Stimulated activated naive CD8-positive, alpha-beta T cell treated with anti-CD3 and anti-CD28 coated beads, Interleukin-15, amount 100 ng/mL, for 72 hours (primary cell): ENCODE measurements at places on chromosomes 12 and 14.

DNA sequence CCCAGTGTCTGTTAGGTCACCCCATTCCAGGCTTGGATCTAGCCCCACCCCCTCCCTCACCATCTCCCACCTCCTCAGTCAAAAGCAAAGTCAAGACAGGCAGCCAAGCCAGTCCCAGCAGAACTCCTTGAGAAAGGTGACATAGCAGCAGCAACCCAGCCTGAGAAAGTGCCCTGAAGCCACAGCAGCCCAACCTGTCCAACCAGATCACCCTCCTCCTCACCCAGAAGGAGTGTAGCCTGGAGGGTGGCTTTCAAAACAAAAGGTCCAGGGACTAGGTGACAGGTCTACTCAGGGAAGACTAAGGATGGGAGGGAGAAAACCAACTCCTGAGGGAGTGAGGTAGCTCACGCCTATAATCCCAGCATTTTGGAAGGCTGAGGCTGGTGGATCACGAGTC, 5.2 kb downstream of the RAB15 start:
- no peak for DNase-seq

DNA sequence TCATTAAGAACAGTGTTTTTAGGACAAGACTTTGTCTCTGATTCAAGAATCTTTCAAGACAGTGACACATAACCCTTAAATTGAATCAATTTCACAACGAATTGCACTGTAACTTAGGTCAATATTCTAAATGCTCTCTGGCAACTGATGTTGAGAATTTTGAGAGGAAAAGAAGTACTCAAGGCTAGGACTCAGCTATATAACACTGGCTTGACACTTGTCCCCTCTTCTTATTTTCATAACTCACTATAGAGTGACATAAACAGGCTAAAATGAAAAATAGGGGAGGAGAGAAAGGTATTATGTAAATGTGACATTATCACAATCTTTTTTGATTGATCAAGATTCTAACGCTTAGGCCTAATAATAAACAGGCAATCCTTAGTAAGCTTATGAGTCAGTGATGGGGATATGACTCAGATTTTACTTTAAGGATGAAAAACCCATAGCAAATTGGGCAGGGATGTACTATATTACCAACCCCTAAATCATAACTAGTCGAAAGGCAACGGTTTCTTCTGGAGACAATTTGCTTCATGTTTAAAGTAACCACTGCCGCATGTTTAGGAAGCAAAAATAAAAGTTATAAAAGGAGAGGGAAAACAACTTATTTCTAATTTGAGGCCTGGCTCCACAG, 10.9 kb downstream of the BTG1 start:
- no peak for DNase-seq

DNA sequence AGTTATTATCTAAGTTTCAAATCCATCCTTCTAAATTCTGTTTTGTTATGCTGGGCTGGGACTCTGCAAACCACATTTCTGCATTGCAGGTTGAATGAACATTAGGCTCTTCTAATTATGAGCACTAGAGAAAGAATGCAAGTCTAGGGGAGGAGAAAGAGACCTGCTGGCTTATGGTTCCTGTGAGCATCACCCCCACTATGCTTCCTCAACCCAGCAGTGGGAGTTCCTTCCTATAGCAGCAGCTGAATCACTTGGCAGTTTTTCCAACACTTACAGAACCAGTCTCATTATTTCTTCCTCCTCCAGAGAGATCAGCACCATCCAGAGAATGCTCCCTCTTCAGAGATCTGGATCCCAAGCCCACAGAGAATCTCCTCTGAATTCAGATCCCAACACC, 297.7 kb upstream of the CLEC14A start:
- no peak for DNase-seq

DNA sequence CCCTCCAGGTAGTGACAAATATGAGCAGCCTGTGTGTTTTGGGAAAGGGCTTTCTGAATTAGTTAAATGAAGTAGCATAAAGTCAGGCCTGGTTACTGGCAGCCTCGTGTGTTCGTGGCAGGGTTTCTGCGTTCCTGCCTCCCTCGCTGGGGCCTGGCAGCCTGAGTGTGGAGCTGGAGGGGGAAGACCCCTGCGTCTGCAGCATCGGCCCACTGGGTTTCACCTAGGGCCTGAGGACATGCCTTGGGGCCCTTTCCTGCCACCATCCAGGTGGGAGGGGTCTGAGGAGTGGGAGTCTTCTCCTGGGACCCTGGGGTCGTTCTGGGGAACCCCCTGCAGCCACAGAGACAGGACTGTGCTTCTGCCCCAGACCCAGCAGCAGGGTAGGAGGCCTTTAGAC, 20.4 kb upstream of the AMN start:
- no peak for DNase-seq

- no peak for DNase-seq
Measured at GRCh38 chr14:81771651-81772275, 238.1 kb upstream of the SEL1L start.
